Bronchial epithelial cell (primary cell): ENCODE measurements at places on chromosomes 3 and 15.

DNA sequence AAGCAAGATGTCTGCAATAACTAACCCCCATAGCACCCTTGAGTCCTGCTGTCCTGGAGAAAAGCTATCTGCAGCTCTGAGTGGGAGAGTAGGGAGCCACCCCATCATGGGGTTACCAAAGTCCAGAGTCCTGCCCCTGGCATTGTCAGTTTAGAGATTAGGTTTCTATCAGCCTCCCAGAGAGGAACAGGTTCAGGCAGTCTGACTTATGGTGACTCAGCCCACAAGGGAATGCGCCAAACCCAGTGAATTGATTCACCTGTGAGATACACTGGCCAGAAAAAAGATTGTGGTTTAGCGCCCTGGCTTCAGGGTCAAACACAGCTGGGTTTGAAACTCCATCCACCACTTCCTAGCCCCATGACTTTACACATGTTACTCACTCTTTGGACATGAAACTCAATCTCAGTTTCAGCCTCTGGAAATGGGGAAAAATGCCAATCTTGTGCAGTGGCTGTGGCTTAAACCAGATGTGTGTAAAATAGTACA is 263.6 kb upstream of the HES1 start:
- DNase-seq = peak; percentile 100

DNA sequence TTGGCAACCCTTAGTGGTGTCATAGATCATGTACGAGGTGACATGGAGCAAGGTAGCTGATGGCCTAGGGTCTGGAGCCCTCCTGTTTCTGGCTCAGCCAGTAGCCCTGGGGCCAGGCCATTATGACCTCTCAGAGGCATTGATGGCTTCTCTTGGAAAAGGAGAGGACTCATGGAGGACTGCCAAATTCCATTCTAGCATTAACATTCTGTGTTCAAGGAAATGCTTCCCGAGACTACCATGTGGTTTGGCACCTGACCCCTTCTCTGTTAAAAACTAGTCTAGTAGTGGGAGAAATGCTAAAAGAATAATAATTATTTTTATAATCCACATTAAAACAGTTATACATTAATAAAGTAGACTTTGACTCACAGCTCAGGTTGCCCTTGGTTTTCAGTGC is 40.2 kb upstream of the ADAMTSL3 start:
- DNase-seq = no peak

- DNase-seq = peak; percentile 68
Measured at GRCh38 chr15:38453971-38454695, at the start of gene FAM98B. TSS of gene FAM98B (plus strand) at chr15:38454127. CDS start at chr15:38454162, 35 bp downstream.

DNA sequence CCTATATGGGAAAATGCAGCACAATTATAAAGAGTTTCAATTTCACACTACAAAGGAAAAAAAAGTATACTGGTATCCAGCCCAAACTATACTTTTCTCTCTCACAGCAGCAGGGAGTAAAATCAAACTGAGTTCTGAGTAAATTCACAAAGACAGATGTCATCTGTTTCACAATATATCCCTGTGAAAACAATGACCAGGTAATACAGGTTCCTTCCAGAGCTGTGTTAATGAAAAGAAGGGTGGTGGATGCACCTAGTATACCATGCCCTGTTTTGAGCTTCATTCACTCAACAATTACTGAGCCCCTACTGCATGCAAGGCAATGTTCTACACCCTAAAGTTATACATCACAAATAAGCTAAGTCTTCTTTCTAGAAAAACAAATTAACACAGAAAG is 108.5 kb downstream of the TJP1 start:
- no peak for DNase-seq

DNA sequence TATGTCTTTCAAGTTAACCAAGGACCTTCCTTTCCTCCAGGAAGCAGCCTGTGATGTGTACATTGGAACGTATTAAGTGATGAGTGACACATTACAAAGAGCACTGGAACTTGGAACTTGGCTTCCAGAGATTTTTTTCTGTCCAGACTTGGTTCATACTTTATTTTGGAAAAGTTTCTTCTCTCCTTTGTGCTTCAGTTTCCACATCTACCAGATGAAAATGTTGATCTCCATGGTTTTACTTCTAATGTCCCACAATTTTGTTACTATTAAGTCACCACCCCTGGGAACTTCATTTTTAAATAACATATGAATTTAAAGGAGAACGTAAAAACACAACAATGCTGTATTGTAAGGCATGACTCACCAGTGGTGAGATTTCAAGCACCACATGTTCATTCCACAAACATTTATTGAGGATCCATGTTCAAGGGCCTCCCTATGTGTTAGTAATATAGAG is 290.7 kb upstream of the LMCD1 start:
- DNase-seq = peak; percentile 87

- DNase-seq = peak; percentile 25
Measured at GRCh38 chr3:192188218-192188835, 539.0 kb downstream of the FGF12 start.

DNA sequence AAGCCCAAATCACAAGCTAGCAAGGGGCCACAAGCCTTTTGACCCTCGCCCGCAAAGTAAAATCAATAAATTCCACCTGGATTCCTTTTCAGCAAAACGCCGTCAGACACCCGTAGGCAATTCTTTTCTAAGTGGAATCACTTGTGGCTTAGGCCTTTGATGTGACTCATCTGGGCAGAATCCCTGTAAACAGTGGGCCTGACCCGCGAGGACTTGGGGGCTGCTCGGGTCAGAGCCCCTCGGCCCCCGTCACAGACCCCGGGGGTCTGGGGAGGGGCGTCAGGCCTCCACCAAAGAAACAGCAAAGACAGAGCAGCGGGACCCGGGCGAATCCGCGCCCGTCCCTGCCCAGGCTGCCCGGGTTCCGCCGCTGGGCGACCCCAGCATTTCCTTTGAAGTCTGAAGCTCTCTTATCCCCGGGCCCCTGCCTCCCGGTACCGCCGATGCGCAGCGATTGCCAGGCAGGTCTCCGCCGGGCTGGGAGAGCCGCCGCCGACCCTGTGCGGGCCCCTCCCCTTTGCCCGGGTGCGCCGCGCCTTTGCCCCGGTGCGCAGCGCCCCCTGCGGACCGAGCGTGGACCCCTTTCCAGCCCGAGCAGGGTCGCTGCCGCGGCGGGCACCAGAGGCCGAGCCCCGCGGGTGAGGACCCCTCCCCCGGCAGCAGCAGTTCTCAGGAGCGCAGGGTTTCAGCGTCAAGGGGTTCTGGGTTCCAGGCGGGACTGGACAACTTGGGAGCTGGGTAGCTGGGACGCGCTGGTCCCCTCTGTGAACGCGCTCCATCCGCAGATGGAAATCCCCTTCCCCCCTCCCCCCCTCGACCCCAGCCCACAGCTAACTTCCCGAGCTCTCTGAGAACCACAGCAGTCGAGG is 178.3 kb downstream of the UACA start:
- peak; percentile 51 for DNase-seq

GRCh38 chr3:72137865-72138861 is 353.2 kb upstream of the PROK2 start:
- DNase-seq = no peak

DNA sequence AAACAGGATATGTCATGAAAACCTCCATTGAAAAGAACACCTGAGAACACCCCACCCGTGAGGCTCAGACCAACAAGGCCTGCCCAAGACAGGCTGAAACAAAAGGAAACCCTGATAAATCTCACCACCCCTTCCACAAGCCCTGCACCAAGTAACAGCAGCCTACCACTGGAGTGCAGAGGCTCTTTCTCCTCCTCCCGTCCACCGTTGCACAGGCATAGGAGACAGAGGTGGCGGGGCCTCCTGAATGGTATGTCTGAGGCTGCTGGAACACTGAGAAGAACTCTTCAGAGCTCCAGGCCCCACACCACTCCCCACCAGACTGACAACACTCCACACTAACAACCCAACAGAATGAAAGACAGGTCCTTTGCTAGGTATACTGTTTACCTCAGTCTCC is 21.4 kb downstream of the CHDH start:
- DNase-seq = no peak

- peak; percentile 81 for DNase-seq
Measured at GRCh38 chr15:28960979-28961378, 75.2 kb downstream of the APBA2 start.

GRCh38 chr3:164095949-164096348 is 982.3 kb downstream of the SI start:
- DNase-seq = no peak

GRCh38 chr15:39622660-39623516 is 42.0 kb downstream of the THBS1 start:
- DNase-seq = no peak

DNA sequence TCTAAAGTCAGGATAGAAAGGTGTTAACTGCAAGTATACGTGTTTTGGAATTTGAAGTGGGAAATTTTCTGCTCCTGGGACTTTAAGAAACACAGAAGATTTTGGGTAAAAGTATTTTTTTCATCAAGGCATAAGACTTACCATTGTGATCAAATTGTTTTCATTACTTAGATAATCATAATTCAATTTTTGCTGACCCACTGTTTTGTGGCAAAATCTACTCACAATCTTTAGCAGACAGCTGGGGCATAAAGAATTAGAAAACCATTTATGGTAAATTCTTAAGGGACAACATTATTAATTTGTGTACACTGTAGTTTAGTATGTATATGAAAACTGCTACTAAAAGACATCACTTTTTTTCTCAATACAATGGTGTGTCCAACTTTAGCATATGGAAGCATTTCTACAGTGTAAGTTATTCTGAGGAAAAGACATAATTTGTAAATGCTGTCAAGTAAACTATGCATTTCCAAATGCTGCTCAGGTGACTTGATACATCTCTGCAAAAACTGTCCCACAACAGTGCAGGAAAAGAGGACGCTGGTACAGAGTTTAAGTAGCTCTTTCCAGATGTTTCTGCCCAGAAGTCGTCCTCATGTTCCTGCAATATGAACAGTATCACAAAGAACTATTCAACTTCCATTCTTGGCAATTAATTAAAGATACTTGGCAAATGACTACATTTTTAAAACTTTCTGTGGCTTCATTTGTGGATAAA is 52.3 kb downstream of the THSD4 start:
- DNase-seq = no peak

DNA sequence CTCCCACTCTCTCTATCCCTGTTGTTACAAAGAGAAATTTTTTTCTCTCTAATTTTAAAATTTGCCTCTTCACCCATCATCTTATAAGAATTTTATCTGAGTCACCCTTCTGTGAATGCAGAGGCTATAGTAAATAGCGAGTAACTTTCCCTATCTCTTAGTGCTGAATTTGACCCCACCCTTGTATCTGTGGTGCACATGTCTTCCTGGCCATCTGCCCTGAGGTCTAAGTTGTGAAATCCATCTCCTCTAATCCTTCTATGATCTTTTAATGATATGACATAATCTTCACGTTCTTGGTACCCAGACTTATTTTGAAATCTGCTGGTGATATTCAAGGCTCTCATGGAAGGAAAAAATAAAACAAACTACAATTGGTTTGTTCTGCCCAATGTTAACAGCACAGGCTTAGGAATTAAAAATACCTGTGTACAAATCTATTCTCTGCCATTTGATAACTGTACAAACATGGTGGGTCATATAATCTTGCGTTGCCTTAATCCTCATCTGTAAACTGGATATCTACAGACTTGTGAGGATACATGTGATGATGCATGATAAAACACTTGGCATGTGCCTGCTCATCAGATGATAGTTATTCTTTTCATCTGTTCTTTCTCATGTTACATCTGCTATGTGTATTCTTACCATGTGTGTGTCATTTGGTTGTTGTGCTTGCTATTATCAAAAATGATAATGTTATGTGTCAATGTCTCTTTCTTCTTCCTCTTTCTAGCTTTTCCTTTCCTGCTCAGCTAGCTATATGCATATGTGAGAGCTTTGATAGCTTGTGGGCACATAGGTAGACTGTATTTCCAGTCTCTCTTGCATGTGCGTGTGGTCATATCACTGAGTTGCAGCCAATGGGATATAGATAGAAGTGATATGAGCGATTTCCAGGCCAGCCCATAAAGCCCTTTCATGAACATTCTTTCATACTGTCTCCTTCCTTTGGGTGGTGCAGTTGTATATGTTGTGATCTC is 13.7 kb upstream of the CCR3 start:
- peak; percentile 73 for DNase-seq

GRCh38 chr3:2543247-2543646 is 444.6 kb downstream of the CNTN4 start:
- no peak for DNase-seq

GRCh38 chr3:177041730-177042551 is 155.3 kb downstream of the TBL1XR1 start:
- DNase-seq = no peak

GRCh38 chr3:112627919-112628466 is 12.9 kb downstream of the CCDC80 start:
- no peak for DNase-seq

- no peak for DNase-seq
Measured at GRCh38 chr3:162019817-162020216, 523.2 kb downstream of the OTOL1 start.

DNA sequence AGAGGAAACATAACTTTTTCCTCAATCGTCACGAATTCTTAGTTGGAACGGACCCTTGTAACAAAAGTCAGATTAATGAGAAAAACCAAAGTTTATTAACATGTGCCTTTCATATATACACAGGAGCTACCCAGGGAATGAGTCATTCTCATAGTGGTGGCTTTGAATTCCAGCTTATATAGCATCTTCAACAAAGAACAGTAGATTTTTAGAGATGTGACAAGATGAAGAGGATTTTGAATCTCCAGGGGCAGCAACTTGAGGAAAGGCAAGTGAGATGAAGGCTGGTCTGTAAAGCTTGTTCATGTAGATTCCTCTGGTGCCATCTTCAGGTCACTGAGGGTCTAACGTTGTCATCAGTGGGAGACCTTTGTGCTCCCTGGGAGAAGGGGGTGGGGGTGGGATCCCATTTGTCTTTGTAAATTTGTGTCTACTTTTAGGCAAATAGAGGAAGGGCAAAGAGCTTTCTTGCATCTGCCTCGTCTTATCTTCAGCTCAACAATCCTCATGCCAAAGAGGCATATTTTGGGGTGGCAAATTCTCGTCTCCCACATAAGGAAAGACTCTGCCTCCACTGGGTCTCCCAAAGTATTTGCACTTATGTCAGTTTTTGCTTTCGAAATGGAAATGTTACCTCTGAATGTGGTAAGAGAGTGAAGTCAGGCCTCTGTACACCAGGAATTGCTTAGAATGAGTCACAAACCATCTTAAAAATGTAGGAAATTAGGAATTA is 29.5 kb downstream of the CLEC3B start:
- no peak for DNase-seq

DNA sequence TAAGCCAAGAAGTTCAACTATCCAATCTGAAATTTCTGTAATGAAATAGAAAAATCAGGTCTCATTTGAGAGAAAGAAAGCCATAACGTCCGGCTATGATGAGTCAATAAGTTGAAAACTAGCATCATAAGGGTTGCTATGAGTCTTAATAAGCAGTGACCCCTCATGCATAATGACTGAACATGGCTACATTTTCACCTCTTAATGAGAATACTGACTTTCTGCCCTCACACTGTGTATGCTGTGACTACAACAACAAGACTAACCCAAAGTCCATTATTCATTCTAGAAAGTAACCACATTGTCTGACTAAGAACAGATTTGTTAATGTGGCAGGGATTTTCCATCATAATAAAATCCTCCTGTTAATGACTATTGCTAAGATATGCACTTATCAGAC is 884.0 kb upstream of the CADM2 start:
- no peak for DNase-seq
